ENCODE measurements at places on chromosomes 16 and 17.

DNA sequence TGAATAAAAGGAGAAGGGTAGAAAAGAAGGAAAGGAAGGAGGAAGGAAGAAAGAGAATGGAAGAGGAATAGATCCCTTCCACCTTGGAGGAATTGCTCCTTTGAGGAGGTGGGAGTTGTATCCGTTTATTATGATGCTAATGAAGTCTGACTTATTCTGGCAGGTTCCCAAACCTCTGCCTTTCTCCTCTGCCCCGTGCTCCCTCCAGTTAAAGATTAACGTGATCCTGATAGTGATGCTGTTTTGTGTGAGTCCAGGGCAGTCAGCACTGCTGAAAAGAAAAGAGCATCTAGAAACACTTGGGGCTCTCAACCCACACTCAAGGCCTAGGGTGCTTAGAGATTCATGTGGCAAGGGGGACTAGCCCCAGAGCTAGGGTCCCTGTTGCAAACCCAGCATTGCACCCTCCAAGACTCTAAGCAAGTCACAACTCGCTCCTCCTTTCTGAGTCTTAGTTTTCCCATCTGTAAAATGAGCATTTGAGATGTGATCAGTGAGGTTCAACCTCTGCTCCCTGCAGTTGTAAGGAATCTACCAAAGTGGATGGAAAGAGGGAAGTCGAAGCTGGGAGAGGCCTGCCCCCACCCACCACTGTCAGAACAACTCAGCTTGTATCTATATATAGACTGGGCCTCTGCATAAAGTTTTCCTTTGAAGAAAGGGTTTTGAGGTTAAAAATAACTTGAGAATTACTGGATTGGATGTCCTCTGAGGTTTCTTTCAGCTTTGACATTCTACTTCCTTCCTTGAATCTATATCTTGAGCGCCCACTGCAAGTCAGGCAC is 46.9 kb upstream of the TMEM132E start:
- DNase-seq = no peak

DNA sequence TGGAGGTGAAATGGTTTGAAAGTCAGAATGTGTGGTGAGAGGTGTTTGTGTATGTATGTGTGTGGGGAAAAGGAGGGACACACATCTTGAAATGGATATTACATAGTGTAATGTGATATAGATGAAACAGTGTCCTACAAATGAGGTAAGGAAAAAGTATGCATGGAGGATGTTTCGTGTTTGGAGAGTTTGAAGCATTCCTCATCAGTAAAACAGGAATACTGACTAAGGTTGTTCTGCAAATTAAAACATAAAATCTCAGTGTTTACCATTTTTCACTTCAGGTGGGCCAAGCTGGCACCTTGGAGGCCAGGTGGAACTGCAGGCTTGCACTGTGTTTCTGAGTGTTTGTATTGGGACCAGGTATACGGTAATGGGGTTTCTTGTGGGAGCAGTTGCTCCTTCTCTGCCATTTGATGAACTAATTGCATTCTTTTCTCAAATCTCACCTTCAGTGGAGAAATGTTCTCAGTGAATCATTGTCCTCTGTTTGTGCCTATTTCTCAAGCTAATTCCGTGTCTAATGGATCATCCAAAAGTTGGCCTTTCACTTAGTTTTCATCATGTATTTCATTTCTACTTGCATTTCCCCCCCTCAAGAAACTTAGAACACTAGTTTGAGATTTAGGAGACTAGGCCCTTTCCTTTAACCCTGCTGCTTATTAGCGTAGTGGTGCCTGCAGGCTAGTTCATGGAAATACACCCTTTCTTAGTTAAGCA is 8.2 kb upstream of the TBKBP1 start:
- DNase-seq = peak; percentile 24

GRCh38 chr16:10828851-10829366 is 10.3 kb upstream of the TVP23A start:
- peak; percentile 55 for DNase-seq

GRCh38 chr17:979539-980405 is at the start of gene NXN:
Gene NXN (minus strand): TSS chr17:979776.
- DNase-seq = peak; percentile 78

GRCh38 chr17:3636154-3636907 is at the start of the genes CTNS and SHPK:
Gene CTNS (plus strand): TSS chr17:3636760. CDS start chr17:3640207, 3,447 bp downstream.
Gene SHPK (minus strand): TSS chr17:3636250. CDS start chr17:3636219, 31 bp downstream.
- DNase-seq = peak; percentile 96

DNA sequence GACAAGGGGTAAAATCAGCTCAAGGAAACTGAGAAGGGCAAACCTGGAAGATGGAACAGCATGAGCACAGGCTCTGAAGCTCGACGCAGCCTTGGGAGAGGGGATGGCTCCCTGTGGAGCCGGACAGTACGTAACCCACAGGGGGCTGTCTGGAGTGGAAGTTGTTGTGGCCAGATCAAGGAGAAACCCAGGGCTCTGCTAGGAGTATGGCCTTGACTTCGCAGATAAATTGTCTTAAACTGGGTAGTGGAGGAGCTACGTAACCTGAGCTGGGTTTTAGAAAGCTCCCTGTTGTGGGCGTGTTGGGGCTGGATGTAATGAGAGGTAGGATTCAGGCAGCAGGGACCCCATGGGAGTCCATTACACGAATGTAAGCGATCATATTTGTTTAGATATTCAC is 25.5 kb upstream of the AXIN2 start:
- no peak for DNase-seq

GRCh38 chr16:530111-530817 is 2.8 kb downstream of the CAPN15 start:
- DNase-seq = no peak

Measured in fibroblast of skin of right biceps (primary cell).